ENCODE measurements at places on chromosomes 11 and 22.

- no peak for DNase-seq
Observed at GRCh38 chr22:19846620-19847344, 7.9 kb downstream of the GNB1L start.

DNA sequence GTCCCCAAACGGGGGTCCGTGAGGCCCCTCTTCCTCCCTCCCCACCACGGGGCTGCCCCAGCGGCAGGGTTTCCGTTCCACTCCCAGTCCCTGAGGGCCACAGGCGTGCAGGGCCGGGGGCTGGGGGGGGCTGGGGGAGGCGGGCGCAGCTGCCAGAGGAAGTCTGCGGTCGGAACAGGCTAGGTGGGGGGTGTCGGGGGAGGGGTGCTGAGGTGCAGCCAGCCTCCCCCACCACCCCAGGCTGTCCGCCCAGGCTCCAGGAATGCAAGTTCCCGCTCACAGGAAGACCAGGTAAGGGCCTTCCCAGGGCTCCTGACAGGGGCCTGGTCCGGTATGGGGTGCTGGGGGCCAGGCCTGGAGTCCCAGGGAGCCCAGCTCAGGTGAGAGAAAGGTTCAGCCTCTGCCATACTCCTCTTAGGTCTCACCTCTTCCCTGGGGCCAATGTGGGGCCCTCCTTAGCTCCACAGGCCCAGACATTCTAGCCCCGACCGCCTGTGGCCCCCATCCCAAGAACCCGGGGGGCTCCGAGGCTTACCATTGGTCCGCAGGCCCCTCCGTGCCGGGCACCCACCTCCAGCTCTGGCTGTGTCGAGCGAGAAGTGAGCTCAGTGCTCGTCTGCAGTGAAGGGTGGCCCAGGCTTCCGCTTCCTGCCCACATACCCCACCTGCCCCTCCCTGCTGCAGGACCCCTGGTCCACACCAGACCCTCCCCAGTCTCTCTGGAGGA, at the start of gene PTPRCAP:
TSS of gene PTPRCAP (minus strand) at position 601 of the 727 bp plus-strand sequence. CDS start at position 538, 63 bp downstream.
- DNase-seq, result no peak

DNA sequence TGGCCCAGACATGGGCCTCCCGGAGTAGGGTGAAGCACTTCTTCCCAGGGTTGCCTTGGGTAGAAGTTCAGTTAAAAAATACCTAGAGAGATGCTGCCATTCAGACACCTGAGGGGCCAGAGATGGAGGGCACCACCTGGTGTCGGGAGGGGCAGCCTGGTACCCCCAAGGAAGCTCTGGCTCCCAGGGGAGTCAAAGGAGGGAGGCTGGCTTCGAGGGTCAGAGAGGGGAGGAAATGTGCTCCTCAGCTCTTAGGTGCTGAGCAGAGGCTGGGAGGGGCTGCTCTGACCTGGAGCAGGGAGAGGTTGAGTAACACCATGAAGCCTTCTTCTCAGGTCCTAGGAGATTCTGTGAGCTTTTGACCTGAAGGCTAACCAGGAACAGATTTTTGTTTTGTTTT, 1.1 kb downstream of the USP35 start:
- DNase-seq, result no peak

- DNase-seq, result no peak
Observed at GRCh38 chr22:16960884-16961249, 47.2 kb downstream of the GAB4 start.
